ENCODE measurements at places on chromosomes 11 and 22.
A peak's percentile ranks its signal among the peaks of the same experiment; 100 is the strongest.

DNA sequence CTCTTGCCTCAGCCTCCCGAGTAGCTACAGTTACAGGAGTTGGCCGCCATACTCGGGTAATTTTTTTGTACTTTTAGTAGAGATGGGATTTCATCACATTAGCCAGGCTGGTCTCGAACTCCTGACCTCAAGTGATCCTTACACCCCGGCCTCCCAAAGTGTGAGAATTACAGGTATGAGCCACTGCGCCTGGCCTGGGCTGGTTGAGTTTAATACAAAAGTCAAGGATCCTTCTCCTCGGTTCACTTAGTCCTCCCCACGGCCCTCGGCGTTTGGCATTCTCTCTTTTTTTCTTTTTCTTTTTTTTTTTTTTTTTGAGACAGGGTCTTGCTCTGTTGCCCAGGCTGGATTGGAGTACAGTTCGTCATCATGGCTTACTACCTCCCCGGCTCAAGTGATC is 33.0 kb downstream of the MCHR1 start:
- DNase-seq = no peak

DNA sequence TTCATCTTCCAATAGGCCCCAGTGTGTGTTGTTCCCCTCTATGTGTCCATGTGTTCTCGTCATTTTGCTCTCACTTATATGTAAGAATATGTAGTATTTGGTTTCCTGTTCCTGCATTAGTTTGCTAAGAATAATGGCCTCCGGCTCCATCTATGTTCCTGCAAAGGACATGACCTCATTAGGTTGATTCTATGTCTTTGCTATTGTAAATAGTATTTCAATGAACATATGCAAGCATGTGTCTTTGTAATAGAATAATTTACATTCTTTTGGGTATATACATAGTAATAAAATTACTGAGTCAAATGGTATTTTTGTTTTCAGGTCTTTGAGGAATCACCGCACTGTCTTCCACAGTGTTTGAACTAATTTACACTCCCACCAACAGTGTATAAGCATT is 202.9 kb upstream of the KIRREL3 start:
- no peak for DNase-seq

DNA sequence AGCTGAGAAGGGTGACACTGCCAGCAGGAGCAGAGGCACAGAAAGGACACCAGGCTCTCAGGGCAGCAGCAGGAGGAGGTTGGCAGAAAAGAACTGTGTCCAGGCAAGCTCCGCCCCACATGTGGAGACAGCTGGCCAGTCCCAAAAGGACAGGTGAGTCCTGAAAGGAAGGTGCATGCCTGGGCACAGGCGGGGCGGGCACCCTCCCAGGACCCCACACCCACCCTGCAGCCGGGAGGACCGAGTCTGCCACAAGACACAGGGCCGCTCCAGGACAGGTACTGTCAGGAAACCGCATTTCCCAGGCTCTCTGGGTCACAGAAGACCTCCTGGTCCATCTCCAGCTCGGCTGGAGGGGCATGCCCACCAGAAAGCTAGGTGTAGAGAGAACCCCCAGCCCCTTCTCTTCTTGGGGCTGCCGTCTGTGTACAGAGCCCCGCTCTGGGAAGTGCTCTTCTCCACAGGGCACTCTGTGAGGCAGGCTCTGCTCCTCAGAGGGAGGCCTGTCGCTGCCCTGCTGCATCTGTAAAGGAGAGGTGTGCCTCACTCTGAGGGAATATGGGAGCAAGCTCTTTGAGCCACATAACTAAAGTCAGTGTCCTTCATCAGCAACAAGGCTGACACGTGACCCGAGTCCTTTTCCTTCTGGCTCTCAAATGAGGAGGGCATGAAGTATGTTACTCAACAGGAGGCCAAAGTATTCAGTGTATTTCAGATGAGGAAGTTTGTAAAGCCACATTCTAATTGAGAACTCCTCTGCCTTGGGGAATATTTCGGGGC is 50.5 kb downstream of the CLTCL1 start:
- DNase-seq = no peak

DNA sequence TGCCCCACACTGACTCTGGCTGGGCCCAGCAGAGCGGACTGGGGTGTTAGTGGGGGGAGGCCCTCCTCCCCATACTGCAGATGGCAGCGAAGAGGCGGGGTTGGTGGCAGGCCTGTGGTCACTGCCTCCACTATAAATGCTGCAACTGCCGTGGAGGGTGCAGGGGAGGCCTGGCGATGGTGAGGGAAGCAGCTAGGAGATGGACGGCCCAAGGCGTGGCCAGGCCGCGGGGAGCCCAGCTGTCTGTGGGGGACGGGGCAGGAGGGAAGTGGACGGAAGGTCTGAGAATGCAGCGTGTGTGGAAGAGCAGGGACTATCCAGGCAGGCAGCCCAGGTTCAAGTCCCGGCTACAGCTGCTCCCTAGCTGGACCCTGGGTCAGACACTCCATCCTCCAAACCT is 18.3 kb downstream of the DNAL4 start:
- DNase-seq = no peak

- DNase-seq = no peak
Observed at GRCh38 chr11:2519862-2520735, 75.3 kb downstream of the KCNQ1 start.

DNA sequence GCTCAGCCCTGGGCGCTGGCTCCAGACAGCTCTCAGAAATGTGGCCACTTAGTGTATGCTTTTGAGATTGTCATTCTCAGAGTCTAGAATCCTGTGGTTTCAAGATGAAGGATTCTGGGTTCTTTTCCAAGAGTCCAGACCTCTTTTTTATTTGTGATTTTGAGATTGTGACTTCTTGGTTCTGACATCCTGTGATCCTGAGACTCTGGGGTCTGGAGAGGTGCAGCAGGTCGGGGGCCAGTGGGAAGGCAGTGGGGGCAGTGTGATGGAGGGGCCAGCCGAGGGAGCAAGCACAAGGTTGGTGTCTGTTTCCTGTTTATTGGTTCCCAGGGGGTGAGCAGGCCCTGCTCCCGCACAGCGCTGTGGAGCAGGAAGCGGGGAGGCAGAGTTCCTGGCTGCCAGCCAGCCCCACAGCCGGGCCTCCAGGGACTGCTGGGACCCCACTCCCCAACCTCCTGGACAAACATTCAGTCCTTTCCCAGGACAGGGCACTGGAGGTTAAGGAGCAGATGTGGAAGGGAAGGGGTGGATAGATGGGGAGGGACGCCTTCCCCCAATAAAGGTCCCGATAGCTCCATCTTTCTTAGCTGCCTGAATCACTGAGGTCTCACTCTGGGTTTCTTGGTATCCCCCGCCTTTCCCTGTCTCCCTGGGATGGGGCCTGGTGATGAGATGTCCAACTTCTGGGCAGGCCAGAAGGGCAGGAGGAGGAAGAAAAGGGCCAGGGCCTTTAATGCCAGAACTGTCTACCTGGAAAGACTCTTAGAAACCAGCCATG is 13.7 kb downstream of the ARHGEF17 start:
- DNase-seq = no peak

GRCh38 chr11:126440792-126441514 is 85.5 kb downstream of the ST3GAL4 start:
- DNase-seq = peak; percentile 78

- DNase-seq = no peak
Observed at GRCh38 chr11:9313648-9314290, 624 bp downstream of the TMEM41B start.

DNA sequence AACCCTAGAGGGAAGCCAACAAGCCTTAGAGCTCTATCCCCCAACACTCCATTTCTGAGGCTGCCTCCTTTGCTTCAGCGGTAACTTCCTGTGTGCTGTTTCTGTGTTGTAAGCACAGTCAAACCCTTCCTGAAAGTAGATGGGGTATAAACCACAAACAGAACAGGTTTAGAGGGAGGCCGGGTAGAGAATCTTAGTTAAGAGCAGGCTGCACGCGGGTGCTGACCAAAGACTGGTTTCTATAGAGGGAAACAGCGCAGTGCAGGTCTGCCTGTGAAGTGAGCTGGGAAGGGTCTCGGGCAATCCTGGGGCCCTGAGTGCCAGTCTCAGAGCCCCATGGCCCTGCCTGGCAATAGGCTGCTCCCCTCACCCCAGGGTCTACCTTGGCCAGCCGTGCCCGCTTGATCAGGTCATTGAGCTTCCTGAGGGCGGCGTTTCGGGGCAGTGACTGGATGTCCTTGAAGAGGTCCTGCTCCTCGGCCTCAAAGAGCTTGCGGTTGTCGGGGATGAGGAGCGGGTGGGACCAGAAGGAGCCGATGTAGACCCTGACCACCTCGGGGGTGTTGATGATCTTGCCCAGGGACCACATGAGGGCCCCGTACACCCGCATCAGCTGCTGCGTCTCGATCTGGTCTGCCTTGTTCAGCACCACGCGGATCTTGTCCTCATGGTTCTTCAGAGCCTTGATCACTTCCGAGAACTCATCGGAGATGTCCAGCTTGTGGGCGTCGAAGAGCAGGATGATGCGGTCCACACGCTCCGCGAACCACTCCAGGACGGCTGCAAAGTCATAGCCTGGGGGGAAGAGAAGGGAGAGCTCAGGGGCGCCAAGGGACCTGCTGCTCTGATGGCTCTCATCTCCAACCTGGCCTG is 15.3 kb upstream of the CDC42BPG start:
- no peak for DNase-seq

- no peak for DNase-seq
Observed at GRCh38 chr11:119486691-119487259, 63.8 kb upstream of the THY1 start.

DNA sequence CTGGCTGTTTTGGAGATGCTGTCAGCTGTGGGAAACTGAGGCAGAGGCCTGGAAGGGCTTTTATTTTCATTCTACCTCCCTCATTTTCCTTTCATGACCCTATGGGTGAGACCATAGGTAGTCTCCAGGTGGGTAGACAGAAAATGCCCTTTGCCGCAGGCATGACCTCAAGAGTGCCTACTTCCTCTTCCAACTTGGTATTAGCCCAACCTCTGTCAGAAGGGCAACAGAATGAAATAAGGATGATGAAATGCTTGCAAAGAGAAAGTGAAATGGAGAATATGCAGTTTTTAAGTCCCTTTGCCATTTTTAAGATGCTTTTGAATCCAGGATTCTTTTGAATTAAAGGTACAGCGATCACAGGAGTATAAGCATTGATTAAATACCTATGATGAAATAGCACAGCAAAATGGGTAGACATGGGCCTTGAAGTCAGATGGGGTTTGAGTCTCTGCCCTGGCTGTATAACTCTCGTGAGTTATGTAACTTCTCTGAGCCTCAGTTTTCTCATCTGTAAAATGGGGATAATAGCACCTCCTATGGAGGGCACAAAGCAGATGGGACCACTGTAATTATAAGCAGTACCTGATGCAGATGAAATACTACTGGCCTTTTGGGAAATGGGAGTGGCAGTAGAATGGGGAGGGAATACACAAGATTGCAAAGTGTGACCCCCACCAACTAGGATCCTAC is 3.7 kb downstream of the ASPHD2 start:
- DNase-seq = no peak

GRCh38 chr11:92225568-92226330 is 1.1 kb downstream of the FAT3 start:
- no peak for DNase-seq

GRCh38 chr22:19176175-19176643 is 2.3 kb downstream of the SLC25A1 start:
- DNase-seq = no peak

GRCh38 chr11:61912991-61913698 is 4.2 kb downstream of the RAB3IL1 start:
- DNase-seq = no peak

GRCh38 chr11:70076461-70076931 is 1.6 kb upstream of the ANO1 start:
- DNase-seq = no peak

DNA sequence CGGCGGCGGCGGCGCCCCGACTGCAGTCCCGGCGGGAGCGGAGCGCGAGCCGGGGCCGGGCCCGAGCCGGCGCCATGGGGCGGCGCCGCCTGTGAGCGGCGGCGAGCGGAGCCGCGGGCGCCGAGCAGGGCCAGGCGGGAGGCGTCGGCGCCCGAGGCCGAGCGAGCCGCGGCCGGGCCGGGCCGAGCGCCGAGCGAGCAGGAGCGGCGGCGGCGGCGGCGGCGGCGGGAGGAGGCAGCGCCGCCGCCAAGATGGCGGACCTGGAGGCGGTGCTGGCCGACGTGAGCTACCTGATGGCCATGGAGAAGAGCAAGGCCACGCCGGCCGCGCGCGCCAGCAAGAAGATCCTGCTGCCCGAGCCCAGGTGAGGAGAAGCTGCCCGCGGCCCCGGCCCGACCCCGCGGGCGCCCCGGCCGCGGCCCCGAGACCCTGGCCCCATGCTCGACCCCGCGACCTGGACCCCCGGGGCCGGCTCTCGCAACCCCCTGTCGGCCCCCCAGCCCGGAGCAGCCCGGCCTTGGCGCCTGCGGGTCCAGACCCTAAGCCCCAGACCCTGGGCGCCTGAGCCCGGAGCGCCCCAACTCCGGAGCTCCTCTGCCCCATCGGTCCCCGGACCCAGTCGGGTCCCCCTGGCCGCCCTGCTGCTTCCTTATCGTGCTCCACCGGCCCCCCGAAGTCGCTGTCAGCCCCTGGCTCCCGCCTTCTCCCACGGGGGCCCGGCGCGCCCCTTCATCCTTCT is at the start of gene GRK2:
Gene GRK2, plus strand, starts transcription at position 25 of the 739 bp plus-strand sequence. Its CDS starts 227 bp downstream, at position 252.
- DNase-seq = peak; percentile 23

- no peak for DNase-seq
Observed at GRCh38 chr11:118240999-118241763, 11.0 kb downstream of the MPZL3 start.

DNA sequence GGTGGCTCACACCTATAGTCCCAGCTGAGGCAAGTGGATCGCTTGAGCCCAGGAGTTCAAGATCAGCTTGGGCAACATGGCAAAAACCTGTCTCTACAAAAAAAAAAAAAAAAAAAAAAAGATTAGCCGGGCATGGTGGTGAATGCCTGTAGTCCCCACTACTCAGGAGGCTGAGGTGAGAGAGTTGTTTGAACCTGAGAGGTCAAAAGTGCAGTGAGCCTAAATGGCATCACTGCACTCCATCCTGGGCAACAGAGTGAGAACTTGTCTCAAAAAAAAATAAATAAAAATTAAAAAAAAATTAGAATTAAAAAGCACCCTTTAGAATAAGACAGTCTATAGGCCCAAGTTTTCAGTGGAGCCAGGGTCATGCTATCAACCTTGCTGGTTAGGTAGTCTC is 95.5 kb downstream of the PDHX start:
- DNase-seq = no peak

GRCh38 chr11:72406540-72407527 is 27.5 kb downstream of the CLPB start:
- no peak for DNase-seq

DNA sequence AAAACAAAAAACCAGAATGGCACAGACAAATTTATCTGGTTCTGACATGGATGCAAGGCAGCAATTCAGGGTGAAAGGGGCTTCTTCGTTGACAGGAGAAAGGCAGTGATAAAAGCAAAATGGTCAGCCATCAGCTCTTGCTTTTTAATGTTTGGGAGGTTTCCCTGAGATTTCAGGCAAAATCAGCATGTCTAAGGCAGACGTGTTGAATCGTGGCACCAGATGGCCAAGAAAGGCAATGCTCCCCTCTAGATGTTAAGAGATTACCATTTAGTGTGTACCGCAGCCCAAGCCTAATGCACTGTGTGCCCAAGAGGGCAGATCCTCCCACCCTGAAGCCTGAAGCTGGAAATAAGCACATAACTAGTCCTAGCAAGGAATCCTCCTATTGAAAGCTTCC is 88.8 kb upstream of the GALNT18 start:
- peak; percentile 38 for DNase-seq

- DNase-seq = no peak
Observed at GRCh38 chr11:44889266-44889665, 61.4 kb downstream of the TP53I11 start.
